SW480 (cell line): ENCODE measurements at places on chromosomes 12 and 14.

DNA sequence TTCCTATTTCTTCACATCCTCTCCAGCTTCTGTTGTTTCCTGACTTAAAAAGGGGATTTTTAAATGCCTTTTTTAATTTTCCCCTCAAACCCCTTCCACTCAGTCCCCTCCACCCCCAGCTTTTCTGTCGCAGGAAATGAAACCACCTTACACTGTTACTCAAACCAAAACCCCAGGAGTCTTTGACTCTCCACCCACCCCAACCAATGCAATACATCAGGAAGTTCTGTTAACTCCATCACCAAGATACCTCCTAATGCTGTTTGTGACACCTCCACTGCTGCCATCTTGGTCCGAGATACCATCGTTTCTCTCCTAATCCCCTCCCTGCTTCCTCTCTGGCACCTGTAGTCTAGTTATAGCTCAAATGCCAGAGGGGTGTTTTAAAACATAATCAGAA is 25.4 kb upstream of the CPM start:
- DNase-seq: no peak

DNA sequence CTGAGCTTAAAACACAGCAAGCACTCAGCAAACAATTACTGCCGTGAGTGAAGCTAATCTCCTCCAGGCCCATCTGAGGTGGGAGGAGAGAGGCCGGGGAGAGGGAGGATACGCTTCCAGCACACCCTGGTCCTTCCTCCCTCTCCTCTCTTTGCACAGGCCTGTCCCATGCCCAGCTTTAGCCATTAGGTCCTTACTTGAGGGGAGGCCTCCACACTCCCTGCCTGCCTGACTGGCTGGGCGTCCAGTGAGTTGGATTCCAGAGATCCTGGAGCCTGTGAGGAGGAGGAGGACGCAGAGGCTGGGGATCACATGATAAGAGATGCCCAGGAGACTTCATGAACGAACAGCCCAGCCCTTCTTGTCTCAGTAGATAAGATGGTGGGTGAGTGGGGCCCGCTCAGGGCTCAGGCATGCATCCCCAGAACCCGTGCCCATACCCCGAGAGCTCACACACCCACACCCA is 65.1 kb upstream of the NCOR2 start:
- DNase-seq: peak; percentile 46

DNA sequence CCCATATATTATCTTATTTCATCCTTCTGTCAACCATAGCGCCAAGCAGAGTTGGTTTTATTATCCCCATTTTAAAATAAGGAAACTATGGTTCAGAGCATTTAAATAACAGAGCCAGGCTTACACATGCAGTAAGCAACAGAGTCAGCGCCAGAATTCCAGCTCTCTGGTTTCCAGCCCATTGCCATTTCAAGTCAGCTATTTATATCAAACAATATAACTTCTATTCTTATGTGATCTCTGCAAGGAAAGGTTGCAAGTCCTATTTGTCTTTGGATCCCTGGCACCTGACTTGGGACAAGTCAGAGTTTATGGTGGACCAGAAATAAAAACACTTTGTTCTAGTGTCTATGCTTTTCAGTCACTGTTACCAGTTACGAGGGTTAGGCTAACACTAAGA is 174.1 kb upstream of the EEA1 start:
- DNase-seq: no peak

GRCh38 chr12:67740711-67741110 is 92.2 kb downstream of the DYRK2 start:
- DNase-seq: no peak

GRCh38 chr12:116533343-116534251 is 25.6 kb upstream of the MAP1LC3B2 start:
- peak; percentile 76 for DNase-seq

DNA sequence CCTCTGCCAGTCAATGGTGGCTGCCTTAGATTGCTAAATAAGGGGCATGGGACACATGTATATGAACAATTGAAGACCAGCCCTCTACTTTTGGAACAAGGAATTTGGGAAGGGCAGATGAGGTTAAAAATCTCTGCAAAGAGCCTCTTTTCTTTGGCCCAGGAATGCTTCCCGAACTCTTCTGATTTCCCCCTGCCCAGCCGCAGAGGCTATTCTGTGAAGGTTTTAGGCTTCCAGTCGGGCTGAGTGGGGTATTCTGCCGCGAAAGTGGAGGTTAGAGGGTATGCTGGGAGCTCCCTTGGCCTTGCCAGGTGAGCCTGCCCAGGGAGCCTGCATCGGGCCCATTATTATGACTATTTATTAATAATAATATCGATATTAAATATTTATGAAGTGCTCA is 1.2 kb downstream of the POU6F1 start:
- no peak for DNase-seq

DNA sequence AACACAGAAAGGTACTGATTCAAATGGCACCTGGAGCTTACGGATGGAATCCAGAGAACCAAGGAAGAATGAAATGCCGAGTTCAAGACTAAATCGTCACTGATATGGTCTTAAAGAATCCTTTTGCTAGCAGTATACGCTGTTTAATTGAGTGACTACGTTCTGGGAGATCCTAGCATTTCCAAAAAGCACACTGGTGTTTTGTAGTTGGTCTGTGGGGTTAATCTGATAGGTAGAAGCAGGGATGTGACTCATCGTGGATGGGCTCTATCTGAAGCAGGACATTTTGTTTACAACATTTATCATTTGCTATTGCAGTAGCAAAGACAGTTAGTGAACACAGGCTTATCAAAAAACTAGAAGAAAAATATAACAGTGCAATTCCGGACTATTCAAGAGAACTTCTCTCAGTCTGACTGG is 169.2 kb upstream of the HMGA2 start:
- DNase-seq: no peak

- DNase-seq: peak; percentile 90
Measured at GRCh38 chr12:25958428-25959070, at the start of gene RASSF8. TSS of gene RASSF8 (plus strand) at chr12:25958682. CDS start at chr12:26055344, 96,662 bp downstream.

- DNase-seq: peak; percentile 71
Measured at GRCh38 chr12:120234643-120235368, 30.7 kb downstream of the PXN start.

- DNase-seq: no peak
Measured at GRCh38 chr12:62959745-62960144, 24.8 kb upstream of the PPM1H start.

DNA sequence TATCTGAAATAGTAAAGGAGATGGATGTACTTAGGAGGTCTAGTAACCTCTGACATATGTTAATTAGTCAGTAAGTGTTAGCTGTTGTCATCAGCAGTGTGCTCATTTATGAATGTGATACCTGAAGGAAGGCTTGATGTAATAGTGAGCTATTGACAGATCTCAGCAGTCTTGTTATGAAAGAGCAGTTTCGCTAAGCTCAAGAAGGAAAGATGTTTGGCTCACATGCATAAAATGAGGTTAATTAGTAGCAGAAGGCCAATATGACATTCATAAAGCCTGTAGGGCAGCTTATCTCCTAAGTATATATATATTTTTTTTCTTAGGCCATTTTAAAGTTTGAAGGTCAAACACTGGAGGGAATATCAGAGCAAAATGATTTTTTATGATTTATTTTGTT is 2.8 kb downstream of the FAM234B start:
- DNase-seq: no peak

DNA sequence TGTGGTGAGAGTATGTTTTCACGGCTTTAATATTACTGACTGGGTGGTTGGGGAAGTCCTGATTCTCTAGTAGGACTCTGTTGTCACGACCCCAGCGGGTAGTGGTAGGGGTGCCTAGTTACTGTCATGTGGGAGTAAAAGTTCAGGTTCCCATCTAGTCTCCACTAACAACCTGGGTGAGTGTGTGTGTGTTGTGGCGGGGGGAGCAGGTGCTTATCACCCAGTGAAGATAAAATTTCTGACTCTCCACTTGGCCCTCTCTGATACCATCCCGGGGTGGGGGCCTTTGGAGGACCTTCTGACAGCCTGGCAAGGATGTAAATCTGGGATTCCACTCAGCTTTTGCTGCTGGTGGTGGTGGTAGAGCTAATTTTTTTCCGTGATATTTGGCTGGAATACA is 35.4 kb upstream of the GUCY2C start:
- no peak for DNase-seq

DNA sequence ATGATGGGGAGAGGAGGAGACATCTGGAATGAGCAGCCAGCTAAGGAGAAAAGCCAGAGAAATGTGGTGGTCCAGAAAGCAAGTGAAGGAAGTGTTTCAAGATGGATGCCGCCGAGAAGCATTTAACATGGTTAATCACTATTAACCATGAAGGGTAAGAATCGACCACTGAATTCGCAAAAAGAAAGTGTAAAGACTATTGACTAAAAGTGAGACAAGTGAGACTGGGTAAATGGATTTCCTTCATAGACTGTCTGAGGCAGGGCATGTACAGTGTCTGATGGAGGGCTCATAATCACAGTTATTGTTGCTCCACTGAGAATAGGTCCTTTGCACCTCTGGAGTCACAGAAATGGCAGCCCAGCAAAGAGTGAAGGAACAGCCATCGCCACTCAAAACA is 25.3 kb upstream of the CLMN start:
- no peak for DNase-seq

- DNase-seq: no peak
Measured at GRCh38 chr14:69073915-69074314, 79.0 kb downstream of the DCAF5 start.

DNA sequence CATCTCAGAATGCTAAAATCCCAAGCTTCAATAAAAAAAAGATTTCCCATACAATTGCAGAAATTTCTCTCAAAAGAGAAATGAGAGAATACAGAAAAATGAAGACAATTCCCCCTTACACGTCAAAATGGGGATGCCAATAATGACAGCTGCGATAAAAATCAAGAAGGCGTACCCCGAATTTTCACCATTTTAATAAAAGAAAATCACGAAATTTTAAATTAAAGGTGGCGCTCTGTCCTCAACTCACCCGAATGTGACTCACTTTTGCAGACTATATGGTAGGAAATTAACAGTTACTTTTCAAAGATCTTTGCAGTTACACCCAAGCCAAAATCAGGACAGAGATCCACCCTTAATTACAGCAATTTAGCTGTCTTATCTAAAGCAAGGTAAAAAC is 2.1 kb downstream of the ATP2B1 start:
- no peak for DNase-seq

- DNase-seq: peak; percentile 96
Measured at GRCh38 chr12:132327336-132328171, 1.8 kb downstream of the GALNT9 start.

GRCh38 chr12:89373763-89374572 is 21.7 kb upstream of the DUSP6 start:
- peak; percentile 86 for DNase-seq

- no peak for DNase-seq
Measured at GRCh38 chr12:124035163-124035562, 62.1 kb downstream of the ZNF664 start.

DNA sequence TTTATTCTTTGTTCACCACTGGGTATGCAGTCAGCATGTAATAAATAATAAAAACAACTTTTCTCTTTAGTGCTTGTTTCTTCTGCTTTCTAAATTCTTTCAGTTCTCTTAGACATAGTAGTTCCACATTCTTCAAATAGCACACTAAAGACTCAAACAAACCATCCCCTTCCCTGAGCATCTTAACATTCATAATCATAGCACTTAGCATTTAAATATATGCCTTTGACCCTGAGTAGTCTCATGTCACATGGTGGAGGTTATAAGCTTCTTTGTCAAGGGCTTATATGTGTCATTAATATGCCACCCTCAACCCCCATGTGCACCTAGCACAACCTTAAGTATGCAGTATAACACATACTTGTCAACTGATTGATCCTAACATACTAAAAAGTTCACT is 212.7 kb downstream of the PHLDA1 start:
- DNase-seq: no peak

DNA sequence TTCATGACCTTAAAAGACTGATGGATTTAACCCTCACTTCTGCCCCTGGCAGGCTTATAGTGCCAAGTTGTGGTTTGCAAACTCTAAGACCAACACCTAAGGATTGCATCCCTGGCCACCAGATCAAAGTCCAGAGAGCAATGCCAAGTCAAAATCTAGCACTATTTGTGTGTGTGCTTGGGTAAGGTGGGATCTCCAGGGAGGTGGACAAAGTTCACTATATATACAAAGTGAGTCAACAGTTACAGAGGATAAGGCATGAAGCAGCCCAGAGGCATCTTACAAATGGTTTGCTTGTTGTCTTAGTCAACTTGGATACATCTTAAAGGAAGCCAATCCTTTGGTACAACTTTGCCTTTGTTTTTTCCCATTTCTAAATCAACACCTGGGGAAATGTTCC is 137.3 kb downstream of the MSRB3 start:
- DNase-seq: no peak

DNA sequence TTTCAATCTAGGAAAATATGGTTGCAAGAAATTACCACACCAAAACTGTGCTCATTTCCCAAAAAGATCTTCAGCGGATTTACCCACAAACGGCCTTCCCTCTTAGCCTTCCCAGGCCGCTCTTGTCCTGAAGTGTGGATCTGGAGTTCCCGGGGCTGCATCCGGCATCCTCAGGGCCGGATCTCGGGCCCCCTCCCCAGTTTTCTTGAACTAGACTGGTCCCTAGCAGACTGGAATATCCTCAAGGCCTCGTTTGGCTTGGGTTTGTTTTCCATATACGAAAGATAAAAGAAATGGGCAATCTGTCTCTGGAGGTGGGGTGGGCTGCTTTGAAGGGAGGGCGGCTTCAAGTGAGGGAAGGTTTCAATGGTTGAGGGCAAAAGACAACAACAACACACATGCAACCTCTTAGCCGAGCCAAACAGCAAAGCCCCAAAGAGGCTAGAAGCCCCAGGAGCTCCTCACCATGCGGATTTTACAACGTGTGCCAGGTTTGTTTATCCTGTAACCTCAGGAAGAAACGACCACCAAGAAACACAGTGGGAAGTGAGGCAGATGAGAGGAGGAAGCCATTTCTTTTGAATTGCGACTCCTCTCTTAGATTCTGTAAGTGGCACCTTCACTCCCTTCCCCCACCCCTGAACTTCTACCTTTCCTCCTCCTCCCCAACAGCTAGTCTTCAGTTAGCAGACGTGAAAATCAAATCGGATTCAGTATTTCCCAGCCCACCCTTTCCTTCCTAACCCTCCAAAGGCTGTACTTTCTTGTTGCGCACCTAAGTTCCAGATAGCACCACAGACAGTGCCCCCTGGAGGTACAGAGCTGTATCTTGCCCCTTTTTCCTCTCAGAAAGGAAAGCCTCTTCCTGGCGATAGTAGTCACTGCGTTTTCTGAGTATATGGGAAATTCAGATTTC is 2.6 kb downstream of the MYF6 start:
- no peak for DNase-seq

GRCh38 chr14:86954623-86955022 is 1038.4 kb downstream of the GALC start:
- no peak for DNase-seq

DNA sequence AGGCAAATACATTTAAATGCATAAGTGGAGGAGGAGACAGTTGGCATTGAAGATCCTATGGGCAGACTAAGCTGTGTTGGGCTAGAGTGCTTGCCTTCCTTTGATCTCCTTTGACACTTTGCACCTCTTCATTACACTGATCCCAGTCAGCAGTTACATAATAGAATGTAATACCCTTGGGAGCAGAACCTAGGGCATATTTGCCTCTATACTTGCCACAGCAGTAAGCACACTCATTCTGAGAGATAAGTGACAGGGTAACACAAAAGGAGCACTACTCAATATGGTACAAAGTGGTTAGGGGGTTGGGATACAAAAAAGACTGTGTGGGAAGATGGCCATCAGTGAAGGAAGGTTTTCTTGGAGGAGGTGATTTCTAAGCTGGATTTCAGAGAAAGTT is 9.0 kb downstream of the MARS1 start:
- no peak for DNase-seq

GRCh38 chr12:52203079-52203921 is 11.5 kb upstream of the KRT80 start:
- peak; percentile 99 for DNase-seq
